ENCODE measurements at places on chromosomes 3 and 15. TPM values are rescaled to one million over a fixed set of nuclear protein-coding genes. Genes with fewer than 3 reads are reported as not detected.

The CRYGS gene
- 0.92 TPM for total RNA-seq

The POC1A gene
- total RNA-seq, result 0.60 TPM

DNA sequence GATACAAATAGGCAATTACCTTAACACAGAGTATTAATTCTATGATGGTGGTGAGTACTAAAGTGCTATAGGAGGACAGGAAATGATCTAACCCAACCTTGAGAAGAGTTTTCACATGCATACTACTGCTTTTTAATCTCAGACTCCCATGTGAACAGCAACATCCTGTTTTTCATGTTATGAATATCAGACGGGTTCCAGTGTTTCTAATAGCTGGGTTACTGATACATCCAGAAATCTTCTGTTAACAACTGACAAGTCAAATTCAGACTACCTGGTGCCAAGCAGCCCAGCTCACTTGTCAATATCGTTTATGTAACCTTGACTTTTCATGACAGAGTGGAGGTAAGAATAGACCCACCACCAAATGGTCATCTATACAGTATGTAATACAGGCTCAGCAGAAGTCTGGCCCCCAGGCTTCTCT, 220.2 kb upstream of the COL8A1 start:
- H3K36me3 ChIP-seq, result no peaks in the 10 kb centered on the region
- no peak overlapping the region for H3K27ac ChIP-seq
- DNase-seq, result no peak
- H3K27me3 ChIP-seq, result no peaks in the 10 kb centered on the region
- H3K4me3 ChIP-seq, result no peak overlapping the region
- no peaks in the 10 kb centered on the region for H3K4me1 ChIP-seq

- H3K27ac ChIP-seq, result no peak overlapping the region
- H3K36me3 ChIP-seq, result no peaks in the 10 kb centered on the region
Measured at GRCh38 chr3:32450426-32450825, 52.2 kb downstream of the CMTM6 start.

DNA sequence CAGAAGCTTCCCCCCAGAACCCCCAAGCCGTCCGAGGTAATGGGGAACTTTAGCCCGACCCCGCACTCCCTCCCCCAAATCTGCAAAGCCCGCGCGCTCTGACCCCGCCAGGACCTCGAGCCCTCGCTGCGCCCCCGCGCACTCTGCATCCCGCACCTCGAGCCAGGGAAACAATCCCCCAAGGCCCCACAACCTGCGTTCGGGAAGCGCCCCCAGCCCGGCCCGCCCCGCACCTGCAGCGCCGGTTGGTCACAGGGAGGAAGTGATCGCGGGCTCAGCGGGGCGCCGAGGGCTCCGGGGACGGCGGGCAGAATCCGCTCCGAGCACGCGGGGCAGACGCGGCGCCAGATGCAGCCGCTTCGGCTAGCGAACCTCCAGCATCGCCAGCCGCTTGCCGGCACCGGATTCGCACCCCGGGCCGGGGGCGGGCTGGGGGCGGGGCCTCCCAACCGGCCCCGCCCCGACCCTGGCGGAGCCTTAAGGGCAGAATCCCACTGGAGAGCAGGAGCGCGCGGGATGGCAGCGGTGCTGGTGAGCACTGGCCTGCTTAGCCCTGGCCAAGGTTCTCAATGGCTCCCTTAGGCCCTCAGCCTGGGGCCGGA, at the start of gene CAMKV:
Gene CAMKV, minus strand, starts transcription at position 382 of the 602 bp plus-strand sequence. CDS start 7,518 bp downstream, outside the sequence.
- no peak within 1 kb of the TSS for H3K27ac ChIP-seq
- H3K27me3 ChIP-seq, result peaks cover 44% of the 10 kb centered on the region
- peaks cover 13% of the 10 kb centered on the region for H3K4me1 ChIP-seq

DNA sequence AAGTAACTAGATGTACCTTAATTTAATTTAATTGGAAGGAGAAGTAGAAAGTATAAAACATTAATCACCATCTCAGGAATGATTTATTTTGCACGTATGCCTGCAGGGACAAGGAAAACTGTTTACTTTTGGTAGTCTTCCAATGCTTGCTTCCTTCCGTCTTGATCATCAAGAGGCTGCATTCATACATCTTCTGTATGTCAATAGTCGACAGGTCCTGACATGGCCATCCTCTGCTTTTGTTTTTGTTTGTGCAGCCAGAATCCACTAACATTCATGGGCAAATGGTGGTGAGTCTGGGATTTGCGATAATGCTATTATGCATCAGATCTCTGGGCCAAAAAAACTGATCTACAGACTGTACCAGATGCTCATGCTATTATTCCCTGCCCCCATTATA, 56.6 kb upstream of the ZPLD1 start:
- no peak for DNase-seq
- H3K27ac ChIP-seq, result no peak overlapping the region
- H3K4me3 ChIP-seq, result no peak overlapping the region
- no peaks in the 10 kb centered on the region for H3K4me1 ChIP-seq
- no peaks in the 10 kb centered on the region for H3K36me3 ChIP-seq
- H3K27me3 ChIP-seq, result no peaks in the 10 kb centered on the region

GRCh38 chr15:63401078-63401477, 19.4 kb upstream of the CA12 start:
- no peak overlapping the region for H3K4me3 ChIP-seq
- H3K27ac ChIP-seq, result no peak overlapping the region
- H3K4me1 ChIP-seq, result peaks cover 9% of the 10 kb centered on the region
- no peak for DNase-seq
- H3K36me3 ChIP-seq, result no peaks in the 10 kb centered on the region

DNA sequence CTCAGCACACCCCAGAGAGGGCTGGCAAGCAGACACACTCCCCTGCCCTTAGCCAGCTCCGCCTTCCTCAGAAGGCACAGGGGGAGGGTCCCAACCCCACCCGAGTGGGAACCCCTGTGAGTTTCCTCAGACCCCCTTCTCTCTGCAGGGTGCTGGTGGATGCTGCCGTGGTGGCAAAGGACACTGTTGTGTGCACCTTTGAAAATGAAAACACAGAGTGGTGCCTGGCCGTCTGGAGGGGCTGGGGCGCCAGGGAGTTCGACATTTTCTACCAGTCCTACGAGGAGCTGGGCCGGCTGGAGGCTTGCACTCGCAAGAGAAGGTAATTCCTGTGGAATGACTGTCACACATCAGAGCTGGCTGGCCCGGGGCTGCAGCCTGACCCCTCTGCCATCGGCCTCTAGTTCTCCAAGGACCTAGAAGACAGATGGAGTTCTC, 149.4 kb downstream of the LRRK1 start:
- no peaks in the 10 kb centered on the region for H3K27me3 ChIP-seq
- H3K4me1 ChIP-seq, result peaks cover 49% of the 10 kb centered on the region
- no peak overlapping the region for H3K4me3 ChIP-seq
- H3K36me3 ChIP-seq, result no peaks in the 10 kb centered on the region
- no peak for DNase-seq

- H3K4me1 ChIP-seq, result peaks cover 4% of the 10 kb centered on the region
- H3K27ac ChIP-seq, result no peak overlapping the region
- H3K27me3 ChIP-seq, result no peaks in the 10 kb centered on the region
Measured at GRCh38 chr15:101139986-101140696, 111.7 kb downstream of the CHSY1 start.

DNA sequence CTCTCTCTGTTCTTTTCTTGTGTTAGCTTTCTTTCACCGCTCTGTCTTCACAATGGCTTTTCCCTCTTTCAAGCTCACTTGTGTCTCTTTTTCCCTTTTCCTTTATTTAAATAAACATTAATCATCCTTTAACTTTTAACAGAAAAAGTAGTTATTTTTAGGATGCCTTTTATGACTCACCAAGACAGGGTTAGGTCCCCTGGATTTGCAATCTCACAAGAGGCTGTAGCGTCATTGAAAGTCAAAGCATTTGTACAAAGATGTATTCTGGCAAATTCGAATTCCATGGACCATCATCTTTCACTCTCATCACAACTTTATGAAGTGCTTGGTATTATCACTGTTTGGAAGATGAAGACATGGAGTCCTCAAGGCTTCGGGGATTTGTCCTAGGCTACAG, 34.8 kb upstream of the MCTP2 start:
- no peak for DNase-seq
- H3K4me3 ChIP-seq, result no peak overlapping the region
- no peaks in the 10 kb centered on the region for H3K36me3 ChIP-seq
- no peak overlapping the region for H3K27ac ChIP-seq
- peaks cover 5% of the 10 kb centered on the region for H3K27me3 ChIP-seq

DNA sequence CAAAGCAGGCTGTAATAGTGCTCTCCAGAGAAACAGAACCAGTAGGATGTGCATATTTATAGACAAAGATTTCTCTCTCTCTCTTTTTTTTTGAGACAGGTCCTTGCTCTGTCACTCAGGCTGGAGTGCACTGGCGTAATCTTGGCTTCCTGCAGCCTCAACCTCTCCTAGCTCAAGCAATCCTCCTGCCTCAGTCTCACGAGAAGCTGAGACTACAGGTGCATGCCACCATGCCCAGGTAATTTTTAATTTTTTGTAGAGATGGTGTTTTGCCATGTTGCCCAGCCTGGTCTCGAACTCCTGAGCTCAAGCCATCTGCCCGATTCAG, 67.1 kb upstream of the CHD2 start:
- H3K27ac ChIP-seq, result peak overlapping the region; percentile 96

Data from heart right ventricle (tissue), 16 donors.